ENCODE measurements at places on chromosomes 5 and 9. TPM values are rescaled to one million over a fixed set of nuclear protein-coding genes. Genes with fewer than 3 reads are reported as not detected.

- DNase-seq, result no peak
These were observed 450 bp downstream of the GPBP1 start for GRCh38 chr5:57174128-57174889.

FGF10 gene
- total RNA-seq, result not detected

FRRS1L gene
- total RNA-seq, result not detected

DNA sequence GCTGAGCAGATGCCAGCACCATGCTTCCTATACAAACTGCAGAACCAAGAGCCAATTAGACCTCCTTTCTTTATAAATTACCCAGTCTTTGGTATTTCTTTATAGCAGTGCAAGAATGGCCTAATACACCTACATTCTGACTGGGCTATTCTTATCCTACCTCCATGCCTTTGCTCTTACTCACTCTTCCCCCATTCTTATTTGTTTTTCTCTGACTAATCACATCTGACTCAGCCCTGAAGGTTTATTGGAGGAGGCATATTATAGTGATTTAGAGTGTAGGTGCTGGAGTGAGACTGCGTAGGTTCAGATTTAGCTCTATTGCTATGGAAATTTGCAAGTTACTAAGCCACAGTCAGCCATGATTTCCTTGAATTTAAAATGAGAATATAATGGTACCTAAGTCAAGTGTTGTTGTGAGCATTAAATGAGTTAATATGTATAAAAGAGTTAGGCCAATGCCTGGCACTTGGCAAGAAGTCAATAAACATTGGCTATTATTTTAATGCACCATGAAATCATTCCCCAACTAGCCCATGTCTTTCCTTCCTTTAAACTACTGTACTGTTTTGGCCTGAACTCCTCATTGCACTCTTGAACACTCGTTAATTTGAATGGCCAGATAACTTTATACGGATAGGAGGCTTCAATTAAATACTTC is 531.2 kb upstream of the ZNF608 start:
- no peak for DNase-seq

- no peak for DNase-seq
These were observed 26.4 kb upstream of the F2R start for GRCh38 chr5:76689321-76690036.

Measured in activated naive CD8-positive, alpha-beta T cell treated with anti-CD3 and anti-CD28 coated beads, Interleukin-2, amount 10 ng/mL, durations not matched to agents 7 days and 5 days (primary cell).